Iris pigment epithelial cell (primary cell): ENCODE measurements at places on chromosomes 3 and 15.
A peak's percentile ranks its signal among the peaks of the same experiment; 100 is the strongest.

- DNase-seq, result no peak
Measured at GRCh38 chr15:101694261-101694660, 30.0 kb downstream of the TARS3 start.

GRCh38 chr3:122392868-122393844 lies 9.2 kb downstream of the FAM162A start:
- peak; percentile 71 for DNase-seq

DNA sequence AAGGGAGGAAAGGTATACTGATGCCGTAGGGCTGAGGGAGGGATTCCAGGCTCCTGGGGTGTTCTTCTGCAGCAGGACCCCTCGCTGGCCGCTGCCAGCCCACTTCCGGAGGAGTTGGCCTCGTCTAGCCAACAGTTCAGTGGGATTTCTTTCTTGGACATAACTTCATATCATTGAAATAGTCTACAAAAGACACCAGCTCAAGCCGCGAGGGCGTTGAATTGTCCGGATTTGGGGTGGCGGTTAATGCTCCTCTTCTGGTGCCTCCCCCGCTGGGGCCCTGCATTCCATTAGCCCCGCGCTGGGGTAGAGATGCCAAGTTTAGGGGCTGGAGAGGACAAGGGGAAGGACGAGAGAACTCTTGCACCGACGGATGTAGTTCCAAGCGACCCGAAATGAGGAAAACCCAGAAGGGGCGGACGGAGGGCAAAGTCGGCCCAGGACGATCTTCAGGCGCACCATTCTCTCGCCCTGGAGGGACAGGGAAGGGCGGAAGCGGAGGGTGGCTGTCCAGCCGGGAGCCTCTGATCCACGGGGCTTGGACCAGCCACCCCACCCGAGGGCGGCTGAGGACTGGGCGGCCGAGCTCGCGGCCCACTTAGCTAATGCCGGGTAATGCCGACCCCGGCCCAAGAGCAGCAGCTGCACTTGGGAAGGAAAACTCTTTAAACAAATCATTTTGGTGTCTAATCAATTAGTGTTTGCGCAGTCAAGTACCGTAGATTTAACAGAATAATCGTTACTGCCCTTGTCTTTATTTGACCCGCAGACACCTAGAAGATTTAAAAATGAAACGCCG lies 4.7 kb upstream of the ONECUT1 start:
- no peak for DNase-seq

GRCh38 chr3:183880121-183880520 lies 4.6 kb downstream of the PARL start:
- no peak for DNase-seq

GRCh38 chr15:90581771-90582352 lies 52.1 kb downstream of the CRTC3 start:
- no peak for DNase-seq

DNA sequence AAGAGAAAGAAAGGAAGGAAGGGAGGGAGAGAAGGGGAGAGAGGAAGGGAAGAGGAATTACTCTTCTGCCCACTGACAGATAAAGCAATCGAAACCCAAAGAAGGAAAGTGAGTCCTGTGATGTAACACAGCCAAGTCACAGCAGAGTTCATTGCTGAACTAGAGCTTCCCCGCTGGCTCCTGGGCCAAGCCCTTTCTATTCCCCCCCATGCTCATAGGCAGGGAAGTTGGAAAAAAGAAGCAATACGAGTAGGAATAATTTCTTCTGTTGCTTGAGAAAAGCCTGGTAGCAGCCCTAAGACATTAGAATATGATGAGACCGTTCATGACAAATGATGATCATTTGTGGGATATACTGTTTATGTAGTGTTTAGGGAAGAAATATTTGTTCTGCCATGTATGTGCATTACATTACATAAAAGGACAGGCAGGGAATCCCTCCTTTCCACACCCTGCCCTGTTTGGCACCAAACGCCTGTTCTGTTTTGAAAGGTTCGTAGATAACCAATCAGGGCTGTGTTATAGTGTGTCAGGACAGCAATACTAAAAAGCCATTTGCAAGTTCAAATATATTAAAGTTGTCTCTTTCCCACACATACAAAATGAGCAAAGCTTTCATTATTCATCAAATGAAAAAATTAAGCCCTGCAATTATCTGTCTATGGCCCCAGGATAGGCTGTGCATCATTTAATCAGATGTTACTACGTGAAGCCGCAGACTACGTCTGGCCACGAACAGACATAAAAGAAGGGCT lies 111.0 kb upstream of the TRPM1 start:
- no peak for DNase-seq

- peak; percentile 93 for DNase-seq
Measured at GRCh38 chr3:188348435-188349244, 194.7 kb downstream of the LPP start.

GRCh38 chr3:13850161-13850945 lies 29.5 kb downstream of the WNT7A start:
- DNase-seq, result no peak

DNA sequence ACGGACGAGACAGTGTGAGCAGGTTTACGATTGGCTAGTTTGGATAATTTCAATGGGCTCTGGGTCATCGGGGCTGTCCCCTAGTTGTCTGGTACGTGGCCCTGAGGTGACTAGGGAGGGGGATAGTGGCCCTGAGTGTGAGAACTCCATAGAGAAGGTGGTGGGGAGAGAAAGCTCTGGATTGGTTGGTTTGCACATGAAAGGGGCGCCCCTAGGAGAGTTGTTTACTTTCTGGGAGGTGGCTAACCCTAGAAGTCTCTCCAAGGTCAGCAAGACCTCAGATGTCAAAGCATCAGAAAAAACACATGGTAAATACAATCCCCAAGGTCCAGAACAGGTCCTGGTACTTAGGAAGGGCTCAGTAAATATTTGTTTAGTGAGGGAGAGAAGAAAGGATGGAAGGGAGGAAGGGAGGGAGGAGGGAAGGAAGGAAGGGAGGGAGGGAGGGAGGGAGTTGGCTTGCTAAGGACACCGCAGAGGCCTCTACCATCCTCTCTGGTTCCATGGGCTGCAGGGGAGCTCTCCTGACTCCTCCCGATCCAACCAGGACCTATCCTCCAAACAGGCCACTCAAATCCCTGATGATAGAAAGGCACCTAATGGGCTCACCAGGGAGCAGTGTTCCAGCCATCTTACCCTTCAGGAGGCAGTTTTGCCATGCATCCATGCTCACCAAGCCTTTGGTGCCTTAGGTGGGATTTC lies 3.0 kb upstream of the TRH start:
- DNase-seq, result no peak

DNA sequence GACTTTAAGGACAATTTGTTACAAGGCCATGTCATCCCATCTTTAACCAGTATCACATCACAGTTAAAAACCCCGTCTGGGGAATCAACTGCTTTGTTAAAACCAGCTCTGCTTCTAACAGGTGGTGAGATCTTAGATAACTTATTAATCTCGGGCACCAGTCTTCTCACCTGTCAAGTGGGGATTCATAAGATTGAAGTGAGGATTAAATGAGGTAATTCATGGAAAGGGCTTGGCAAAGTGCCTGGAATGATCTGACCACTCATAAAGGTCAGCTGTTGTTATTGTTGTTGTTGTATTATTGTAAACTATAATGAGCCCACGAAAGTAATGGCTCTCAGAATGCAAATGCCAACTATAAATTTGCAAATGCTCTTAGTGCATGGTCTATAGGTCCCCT lies 30.1 kb upstream of the SLC24A5 start:
- DNase-seq, result no peak

DNA sequence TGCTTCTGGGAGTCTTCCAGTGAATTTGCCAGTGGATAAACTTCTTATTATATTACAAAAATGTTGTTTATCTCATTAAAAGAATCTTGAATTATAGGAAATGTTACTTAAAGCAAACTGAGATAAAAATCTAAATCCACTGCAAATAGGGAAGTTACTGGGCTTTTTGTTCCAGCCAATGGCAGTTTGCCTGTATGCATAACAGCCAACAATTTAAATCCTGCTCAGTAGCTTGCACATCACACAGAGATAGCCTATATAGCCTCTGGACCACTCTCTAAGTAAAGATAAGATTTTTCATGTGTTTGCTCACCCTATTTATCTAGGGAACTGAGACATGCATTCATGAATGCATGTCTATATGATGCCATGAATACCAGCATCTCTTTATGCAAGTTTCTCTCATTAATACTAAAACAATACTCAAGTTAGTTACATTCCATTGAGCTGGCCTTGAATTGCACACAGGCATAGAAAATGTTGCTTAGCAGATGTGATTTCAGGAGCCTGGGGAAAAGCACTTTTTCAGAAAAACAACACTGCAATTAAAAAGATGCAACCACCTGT lies 92.1 kb upstream of the GPR149 start:
- DNase-seq, result no peak

DNA sequence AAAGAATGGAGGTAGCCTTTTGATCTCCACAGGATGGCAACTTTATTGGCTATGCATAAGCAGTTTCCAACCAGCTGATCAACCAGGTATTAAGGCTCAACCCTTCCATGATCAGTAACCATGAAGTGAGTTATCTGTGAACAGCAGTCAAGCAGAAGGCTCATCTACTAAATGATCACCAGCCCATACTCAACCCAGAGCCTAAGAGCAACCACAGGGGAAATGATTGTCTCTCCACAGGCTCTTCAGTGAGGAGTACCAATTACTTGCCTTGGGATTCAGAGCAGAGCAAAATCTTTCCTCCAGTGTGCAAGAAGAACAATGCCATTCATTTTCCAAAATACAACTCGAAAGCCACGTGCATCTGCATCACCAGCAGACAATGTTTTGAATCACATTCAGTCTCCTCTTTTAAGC lies 754.8 kb downstream of the ROBO1 start:
- no peak for DNase-seq

DNA sequence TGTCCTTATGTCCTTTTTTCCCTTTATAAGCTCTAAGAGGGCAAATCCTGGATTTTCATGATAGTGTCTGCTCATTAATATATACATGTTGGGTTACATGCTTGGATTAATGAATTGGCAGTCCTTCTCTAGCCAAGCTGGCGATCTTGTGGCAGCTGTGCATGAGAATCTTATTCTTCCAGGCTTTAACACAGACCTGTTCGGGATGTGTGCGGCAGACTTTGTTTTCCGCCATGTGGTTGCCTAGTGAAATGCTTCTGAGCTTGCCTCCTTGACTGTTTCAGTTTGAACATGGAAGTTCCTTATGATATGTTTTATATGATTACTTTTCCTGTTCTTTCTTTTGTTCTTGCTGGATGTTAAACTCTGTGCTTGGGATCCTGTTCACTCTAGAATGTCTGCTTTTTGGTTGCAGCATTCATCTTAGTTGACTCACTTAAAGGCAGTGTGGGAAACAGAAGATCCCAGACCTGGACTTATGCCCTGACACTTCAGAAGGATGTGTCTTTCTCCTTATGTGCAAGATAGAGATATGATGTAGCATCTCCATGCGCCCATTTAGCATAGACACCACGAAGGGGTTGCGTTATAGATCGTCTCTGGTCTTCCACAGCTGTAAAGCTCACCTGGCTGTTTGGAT lies 7.2 kb downstream of the CHCHD6 start:
- peak; percentile 69 for DNase-seq

GRCh38 chr15:89877083-89877425 lies 16.7 kb downstream of the AP3S2 start:
- DNase-seq, result no peak

DNA sequence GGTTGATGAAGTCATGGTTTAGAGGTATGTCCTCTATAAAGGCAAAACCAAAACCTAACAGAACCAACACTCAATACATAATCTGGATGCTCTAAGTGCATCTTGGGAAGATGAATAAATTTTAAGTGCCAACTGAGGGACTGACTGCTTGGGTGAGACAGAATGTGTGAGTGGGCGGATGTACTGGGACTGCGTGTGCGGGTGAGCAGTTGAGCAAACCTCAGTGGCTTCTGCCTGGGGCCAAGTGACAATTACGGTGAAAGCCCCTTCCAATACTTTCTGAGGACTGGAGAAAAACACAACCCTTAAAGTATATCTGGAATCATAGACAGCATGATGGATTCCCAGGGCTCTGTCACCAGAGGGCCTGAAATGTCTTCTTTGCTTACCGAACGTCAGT lies 80.1 kb upstream of the FEZF2 start:
- no peak for DNase-seq
